ENCODE measurements at places on chromosomes 4 and X.
A peak's percentile ranks its signal among the peaks of the same experiment; 100 is the strongest.

GRCh38 chr4:144634978-144635747 lies 10.8 kb upstream of the HHIP start:
- DNase-seq: no peak

DNA sequence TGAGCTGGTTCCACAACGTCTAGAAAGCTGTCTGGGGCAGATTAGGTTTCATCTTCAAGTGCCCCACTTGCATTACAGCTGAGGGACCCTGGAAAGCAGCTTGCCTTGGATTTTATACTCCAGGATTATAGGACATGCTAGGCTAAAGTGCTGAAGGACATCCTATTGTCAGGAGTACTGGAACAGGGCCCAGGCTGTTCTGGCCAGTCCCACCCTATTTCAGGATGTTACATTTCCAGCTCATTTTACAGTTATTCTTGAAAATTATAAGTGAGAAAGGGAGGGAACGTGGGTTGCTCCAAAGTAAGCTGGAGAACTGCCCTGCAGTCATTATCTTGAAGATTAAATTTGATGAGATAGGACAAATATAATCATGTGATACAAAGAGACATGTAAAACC lies 71.0 kb upstream of the UGT8 start:
- DNase-seq: no peak

DNA sequence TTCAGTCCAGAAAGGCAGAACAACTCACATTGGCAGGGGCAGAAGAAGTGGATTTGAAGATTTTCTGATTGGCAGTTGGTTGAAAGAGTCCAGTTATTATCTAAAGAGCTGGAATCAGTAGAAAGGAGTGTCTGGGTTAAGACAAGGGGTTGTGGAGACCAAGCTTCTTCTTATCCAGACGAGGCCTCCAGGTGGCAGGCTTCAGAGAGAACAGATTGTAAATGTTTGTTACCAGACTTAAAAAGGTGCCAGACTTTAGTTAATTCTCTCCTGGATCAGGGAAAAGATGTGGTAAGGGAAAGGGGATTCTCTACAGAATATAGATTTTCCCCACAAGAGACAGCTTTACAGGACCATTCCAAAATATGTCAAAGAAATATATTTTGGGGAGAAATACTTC lies 36.7 kb upstream of the TLR3 start:
- no peak for DNase-seq

GRCh38 chr4:138843616-138844015 lies 172.0 kb upstream of the NOCT start:
- no peak for DNase-seq

GRCh38 chr4:146329050-146329716 lies 114.8 kb downstream of the REELD1 start:
- no peak for DNase-seq

- DNase-seq: no peak
Observed at GRCh38 chr4:52876069-52876468, 14.0 kb downstream of the RASL11B start.

DNA sequence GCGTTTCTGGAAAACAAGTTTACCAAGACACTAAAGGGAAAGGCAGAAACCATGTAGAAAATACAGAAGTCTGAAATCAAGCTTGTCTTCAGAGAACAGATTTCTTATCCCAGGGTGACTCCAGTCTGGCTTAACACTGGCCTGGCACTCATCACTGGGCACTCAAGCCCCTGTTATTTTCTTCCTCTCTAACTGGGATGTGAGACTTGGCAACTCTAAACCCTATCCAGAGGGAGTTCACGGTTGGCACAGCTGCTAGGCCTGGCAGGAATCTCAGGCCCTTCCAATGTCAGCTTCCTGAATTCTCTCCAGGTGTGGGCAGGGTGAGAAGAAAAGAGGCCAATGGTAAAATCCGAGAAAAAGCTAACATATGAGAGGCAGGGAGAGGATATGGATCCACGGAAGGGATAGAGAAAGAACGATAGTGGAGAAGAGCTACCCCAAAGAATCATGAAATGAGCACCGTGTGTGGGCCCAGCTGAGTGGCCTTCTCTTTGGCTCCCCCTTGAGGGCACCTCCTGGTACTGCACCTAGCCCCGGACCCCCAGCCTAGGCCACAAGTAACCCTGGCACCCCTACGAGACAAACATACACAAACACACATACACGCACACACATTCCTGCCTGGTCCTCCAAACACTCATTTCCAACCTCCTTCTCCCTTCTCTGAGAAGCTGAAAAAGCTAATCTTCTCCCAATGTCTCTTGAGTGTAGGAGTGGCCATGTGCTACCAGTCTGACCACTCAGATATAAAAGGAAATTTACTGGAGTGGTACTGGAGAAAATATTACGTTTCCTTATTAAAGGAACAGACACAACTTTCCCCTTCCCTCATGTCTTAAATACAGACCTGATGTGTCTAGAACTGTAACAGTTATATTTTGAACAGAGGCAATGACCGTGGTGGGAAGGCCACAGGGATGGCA lies 16.6 kb upstream of the PTCHD1 start:
- peak; percentile 51 for DNase-seq

GRCh38 chr4:89256203-89256800 lies 51.3 kb downstream of the GPRIN3 start:
- no peak for DNase-seq

DNA sequence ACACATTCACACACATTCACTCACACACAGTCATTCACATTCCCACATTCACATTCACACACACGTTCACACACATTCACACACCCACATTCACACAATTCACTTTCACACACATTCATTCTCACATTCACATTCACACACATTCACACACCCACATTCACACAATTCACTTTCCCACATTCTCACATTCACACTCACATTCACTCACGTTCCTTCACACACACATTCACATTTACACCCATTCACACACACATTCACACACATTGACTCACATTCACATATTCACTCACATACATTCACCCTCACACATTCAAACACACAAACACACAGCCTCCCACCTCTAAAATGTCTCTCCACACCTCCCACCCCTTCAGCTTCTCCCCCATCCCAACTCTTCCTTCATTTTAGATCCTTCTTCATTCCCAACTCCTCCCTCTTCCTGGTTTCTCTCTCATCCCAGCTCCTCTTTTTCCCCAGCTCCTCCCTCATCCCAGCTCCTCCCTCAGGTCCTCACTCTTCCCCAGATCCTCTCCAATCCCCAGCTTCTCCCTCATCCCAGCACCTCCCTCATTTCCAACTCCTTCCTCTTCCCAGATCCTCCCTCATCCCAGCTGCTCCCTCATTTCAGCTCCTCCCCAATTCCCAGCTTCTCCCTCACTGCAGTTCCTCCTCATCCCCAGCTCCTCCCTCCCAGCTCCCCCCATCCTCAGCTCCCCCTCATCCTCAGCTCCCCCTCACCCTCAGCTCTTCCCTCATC lies 111.0 kb downstream of the FAM53A start:
- no peak for DNase-seq

- DNase-seq: no peak
Observed at GRCh38 chrX:129783291-129783713, 3.6 kb downstream of the SASH3 start.

DNA sequence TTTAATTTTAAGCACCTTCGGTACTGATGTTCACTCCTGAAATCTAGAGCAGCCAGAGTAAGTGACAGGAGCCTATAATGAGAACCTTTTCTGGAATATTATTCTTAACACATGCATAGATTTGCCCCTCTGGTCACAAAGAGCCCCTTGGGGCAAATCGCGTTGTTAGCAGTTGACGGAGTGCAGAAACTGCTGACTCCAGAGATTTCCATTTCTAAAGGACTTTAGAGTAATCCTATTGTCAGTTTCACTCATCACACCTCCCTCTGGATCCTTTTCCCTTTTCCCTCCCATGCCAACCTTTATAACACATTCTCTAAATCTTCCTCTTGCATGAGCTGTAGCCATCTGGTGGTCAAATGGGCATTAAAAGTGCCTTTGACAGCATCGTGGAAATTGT lies 264.9 kb upstream of the PRPS2 start:
- DNase-seq: no peak

GRCh38 chrX:135434258-135435138 lies 12.8 kb downstream of the SMIM10L2A start:
- DNase-seq: no peak

DNA sequence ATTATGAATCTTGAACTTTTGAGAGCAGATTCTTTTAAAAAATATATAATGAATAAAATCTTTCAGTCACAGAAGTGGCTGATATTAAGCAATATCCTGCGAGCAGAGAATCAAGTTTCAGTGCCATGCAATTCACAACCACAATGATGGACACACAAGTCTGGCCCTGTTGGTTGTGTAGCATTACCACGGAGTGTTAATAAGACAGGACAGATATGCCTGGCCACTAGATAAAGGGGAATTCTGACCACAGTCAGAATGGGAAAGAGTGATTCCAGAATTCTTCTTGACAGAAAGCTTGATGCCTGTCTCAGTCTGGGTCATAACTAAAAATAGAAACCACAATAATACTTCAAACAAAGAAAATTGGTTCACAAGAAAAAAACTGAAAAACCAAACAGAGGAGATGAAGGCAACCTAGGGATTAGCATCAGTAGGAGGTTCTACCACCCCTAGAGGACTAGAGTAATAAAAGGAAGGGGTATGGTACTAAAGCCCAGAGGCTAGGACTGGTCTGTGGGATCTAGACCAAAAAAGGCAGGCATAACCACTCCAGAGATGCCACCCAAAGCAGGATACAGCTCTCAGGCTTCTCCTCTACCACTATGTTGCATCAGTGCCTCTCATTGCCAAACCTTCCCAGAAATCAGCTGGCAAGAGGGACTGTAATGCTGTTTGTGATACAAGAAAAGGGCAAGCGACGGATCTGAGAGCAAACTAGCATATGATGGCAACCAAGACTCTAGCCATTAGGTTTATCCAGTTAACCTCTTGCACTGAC lies 59.0 kb downstream of the RNF150 start:
- no peak for DNase-seq

DNA sequence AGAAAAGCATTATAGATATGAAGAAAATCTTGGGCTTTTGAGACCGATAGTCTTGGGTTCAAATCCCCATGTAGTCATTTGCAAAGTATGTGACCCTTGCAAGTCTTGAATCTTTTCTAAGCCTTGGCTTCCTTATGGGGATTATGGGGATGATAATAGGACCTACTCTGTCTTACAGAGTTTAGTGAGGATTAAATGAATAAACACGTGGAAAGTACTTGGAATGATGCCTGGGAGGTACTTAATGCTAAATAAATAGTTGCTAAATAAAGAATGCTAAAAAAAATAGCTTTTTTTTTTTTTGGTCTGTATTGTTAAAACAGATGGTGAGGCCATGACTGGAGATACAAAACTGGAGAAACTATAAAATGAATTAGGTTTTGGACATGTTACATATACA lies 292.7 kb downstream of the GPAT3 start:
- DNase-seq: no peak

- DNase-seq: no peak
Observed at GRCh38 chr4:836750-837301, 10.9 kb upstream of the CPLX1 start.

- no peak for DNase-seq
Observed at GRCh38 chr4:6142511-6142910, 57.8 kb downstream of the JAKMIP1 start.

- no peak for DNase-seq
Observed at GRCh38 chrX:153407736-153408135, 3.5 kb upstream of the ZFP92 start.

GRCh38 chr4:12635629-12636028 lies 848.5 kb downstream of the RAB28 start:
- no peak for DNase-seq

DNA sequence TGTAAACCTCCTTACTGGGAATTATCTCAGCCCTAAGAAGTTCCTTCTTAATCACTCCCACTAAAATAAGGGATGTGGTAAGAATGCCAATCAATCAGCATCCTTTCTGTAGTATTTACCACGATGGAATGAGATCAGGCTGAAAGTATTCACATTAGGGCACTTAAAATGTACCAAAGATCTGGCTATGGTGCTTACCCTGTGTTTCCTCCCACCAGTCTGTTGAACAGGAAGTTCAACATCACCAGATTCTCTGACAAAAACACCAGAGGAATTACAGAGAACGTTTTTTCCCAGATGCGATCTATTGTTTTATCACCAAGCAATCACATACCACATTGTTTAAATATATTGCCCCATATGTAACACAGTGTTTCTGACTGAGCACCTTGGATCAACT lies 2.1 kb upstream of the CLCN3 start:
- no peak for DNase-seq

- peak; percentile 24 for DNase-seq
Observed at GRCh38 chr4:128916832-128917231, 107.3 kb downstream of the JADE1 start.

GRCh38 chr4:42655269-42655637 lies 1.7 kb downstream of the ATP8A1 start:
- no peak for DNase-seq

DNA sequence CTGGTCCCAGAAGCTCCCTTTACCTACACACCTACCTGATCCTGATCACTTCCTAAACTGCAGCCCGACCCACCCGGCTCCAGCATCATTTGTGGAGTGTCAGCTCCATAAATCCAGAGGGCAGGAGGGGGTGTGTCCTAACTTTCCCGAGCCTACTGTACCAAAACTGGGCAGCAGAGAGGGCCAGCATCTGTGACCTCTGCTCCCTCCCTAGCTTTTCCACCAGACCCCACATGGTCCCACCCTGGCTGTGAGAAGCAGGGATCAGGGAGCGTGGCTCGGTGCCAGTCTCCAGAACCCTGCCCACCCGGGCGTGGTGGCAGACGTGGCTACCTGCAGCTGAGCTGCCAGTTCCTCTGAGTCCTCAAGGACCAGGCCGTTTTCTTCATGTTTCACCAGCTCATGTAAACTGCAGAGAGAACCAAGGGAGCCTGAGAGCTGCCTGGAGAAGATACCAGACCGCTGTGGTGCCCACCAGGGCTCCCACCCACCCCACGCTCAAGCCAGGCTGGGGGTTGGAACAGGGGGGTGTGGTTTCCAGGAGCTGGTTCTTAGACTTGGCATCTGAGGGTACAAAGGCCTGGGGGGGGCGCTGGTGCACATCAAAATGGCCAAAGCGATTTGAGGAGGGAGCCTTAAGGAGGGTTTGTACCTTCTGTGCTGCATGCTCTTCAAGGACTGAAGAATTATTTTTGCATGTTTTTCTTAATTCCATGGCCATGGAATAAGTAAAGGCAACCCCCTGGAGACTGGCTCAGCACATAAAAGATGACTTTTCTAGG lies 76.7 kb upstream of the DRD5 start:
- no peak for DNase-seq

GRCh38 chrX:53319614-53320542 lies 38.5 kb upstream of the IQSEC2 start:
- DNase-seq: no peak

GRCh38 chr4:26402458-26402857 lies 81.6 kb downstream of the RBPJ start:
- no peak for DNase-seq

Data from stimulated activated CD8-positive, alpha-beta memory T cell treated with anti-CD3 and anti-CD28 coated beads, Interleukin-4, amount 100 ng/mL, for 48 hours (primary cell).